NCI-H2029 (cell line): ENCODE measurements at places on chromosomes 6 and 20.

DNA sequence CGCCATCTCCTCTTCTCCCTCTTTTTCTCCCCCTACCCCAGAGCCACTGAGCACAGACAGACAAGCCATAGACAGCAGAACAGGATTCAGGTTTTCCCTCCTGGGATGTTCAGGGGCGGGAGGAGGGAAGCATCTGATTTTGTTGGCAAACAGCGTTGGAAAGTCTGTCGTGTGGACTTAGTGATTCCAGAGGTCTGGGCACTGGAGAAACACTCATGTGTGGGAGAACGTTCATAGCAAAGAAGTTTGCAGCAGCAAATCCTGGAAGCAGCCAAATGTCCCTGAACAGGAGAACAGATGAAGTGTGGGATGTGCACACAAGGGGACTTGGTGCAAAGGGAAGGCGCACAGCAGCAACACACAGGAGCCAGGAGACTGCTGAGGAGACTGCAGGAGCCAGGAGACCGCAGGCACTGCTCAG lies 264.1 kb upstream of the CDYL start:
- no peak for DNase-seq

GRCh38 chr6:84762220-84763002 lies 2.0 kb downstream of the TBX18 start:
- DNase-seq: no peak

DNA sequence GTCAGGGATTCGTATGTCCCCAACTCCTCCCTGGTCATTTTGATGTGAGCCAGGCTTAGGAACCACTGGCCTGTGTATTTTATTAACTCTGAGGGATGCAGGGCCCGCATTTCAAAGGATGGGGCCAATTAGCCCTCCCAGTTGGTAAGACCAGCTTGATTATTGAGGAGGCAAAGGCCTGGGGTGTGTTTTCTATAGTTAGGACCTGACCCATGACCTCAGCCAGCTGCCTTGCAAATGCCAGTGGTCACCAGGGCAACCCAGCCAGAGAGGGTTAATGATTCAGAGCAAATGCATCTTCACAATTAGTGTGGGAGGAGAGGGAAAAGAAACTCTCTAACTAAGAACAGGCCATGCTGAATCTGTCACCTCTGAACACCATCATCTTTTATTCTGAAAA lies 835.4 kb downstream of the MAFB start:
- no peak for DNase-seq

GRCh38 chr6:130046671-130047070 lies 28.3 kb downstream of the L3MBTL3 start:
- no peak for DNase-seq

GRCh38 chr6:150560004-150560883 lies 39.4 kb upstream of the PLEKHG1 start:
- DNase-seq: no peak

- no peak for DNase-seq
Measured at GRCh38 chr6:157985378-157986155, 3.9 kb downstream of the SYNJ2 start.

GRCh38 chr6:113488061-113488460 lies 369.1 kb upstream of the MARCKS start:
- no peak for DNase-seq

GRCh38 chr20:17399303-17399985 lies 131.7 kb downstream of the BFSP1 start:
- DNase-seq: no peak

DNA sequence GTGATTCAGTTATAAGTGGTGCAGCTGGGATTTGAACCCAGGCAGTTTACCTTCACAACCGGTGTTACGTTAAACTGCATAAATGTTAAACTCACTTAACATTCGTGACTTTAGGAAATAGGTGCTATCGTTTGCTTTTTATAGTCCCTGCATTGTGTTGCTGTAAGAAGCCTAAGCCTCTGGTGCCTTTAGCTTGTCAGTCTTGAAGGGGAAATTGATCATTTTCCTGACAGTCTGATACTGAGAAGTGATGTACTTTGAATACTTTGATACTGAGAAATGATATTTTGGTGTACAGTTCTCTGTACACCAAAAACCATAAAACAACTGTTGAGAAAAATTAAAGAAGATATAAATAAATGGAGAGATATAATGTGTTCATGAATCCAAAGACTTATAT lies 52.5 kb upstream of the NEDD9 start:
- DNase-seq: no peak

DNA sequence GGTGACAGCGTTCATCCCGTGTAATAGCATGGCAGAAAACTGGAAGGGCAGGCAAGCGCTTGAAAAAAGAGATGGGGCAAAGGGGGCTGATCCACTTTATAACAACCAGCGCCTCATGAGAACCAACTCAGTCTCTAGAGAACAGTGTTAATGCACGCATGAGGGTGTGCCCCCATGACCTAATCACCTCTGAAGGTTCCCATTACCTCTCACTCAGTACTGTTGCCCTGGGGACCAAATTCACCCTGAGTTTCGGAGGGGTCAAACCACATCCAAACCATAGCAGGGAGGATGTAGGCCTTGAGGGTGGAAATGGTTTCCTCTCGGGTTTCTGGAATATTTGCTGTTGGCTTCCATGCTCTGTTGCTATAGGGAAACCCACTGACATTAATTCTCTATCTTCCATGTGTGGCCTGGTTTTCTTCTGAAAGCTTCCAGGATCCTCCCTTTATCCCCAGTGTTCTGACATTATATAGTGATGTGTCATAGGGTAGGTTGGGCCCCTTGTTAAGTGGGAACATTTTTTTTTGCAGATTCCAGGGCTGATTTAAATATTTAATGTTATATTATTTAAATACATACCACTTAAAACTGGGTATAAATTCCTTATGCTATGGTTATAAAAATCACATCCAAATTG lies 65.2 kb downstream of the PPP1R14C start:
- no peak for DNase-seq
